ENCODE measurements at places on chromosomes 11 and 22.

DNA sequence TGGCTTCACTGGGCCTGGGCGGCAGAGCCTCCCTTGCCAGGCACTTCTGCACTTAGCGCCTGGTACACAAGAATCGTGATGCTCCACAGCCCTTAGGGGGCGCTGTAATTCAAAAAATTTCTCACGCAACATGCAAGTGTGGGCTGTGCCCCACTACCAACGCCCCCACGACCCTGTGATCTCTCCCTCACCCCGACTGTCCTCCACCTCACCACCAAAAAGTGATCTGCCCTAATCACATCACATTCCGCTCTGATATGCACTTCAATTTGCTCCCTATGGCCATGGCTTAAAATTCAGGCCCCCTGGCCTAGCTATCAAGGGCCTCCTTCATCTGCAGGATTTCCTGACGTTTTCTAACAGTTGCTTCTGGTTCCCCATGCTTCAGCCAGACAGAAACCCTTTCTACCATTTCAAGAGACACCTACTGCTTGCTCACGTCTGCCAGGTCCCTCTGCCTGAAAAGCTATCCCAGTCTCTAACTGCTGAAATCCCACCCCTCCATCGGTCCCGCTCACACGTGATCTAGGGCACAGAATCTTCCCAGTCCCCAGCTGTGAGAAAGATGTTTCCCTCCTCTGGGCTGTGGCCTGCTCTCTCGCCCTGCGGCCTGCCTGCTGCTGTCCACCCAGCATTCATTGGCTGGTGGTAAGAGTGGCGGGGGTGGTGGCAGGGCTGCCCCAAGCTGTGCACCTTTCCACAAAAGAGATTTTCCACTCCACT lies 27.9 kb upstream of the LRRC32 start:
- DNase-seq = no peak

GRCh38 chr11:75839851-75840250 lies 24.8 kb downstream of the UVRAG start:
- DNase-seq = no peak

- no peak for DNase-seq
These were observed 9.2 kb upstream of the PRSS23 start for GRCh38 chr11:86790867-86791849.

DNA sequence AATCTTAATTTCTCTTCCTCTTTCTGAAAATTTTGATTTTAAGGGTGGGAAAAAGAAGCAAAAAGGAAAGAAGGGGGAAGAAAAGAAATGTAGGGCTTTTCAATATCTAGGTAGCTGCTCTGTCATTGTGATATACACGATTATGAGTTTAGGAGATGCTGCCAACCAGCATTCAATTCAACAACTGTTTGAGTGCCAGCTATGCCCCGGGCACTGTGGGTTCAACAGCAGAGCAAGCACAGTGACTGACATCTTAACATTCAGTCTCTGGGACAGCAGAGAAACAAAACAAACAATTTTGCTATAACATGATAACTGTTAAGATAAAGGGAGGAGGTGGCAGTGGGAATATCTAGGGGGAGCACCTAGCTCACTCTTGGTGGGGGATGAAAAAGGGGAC lies 91.6 kb downstream of the DBX1 start:
- DNase-seq = no peak

DNA sequence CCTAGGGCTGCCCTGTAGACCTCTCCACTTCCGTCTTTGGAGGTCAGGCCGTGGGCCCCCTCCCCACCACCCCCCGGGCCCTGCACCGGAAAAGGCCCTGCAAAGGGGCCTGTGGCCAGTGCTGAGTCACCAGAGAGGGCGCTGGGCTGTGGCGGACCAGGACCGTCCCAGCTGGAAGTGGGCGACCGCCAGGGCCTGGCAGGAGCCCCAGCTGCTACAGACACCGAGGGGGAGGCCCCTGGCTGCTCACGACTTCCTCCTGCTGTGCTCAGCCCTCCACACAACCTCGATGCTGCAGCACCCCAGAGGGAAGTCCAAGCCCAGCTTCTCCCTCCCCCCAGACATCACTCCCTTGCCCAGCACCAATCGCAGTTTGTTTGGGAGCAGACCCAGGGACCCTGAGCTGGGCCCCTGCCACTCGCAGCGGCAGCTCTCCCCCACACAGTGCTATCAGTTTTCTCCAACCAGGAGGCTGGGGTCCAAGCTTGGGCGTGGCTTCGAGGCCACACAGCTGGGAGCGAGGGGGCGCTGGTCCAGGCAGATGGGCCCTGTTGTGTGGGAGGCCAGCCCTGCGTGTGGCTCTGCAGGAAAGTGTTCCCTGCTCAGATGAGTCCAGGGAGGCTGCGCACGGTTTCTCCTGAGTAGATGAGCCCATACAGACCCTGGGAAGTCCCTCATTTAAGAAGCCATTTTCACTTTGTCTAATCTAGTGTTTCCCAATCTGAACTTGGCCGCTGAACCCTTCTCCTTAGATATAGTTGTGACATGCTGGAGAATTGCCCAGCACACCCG lies 5.6 kb upstream of the SH3BP1 start:
- DNase-seq = no peak

GRCh38 chr11:69496631-69497220 lies 15.3 kb downstream of the LINC01488 start:
- no peak for DNase-seq

DNA sequence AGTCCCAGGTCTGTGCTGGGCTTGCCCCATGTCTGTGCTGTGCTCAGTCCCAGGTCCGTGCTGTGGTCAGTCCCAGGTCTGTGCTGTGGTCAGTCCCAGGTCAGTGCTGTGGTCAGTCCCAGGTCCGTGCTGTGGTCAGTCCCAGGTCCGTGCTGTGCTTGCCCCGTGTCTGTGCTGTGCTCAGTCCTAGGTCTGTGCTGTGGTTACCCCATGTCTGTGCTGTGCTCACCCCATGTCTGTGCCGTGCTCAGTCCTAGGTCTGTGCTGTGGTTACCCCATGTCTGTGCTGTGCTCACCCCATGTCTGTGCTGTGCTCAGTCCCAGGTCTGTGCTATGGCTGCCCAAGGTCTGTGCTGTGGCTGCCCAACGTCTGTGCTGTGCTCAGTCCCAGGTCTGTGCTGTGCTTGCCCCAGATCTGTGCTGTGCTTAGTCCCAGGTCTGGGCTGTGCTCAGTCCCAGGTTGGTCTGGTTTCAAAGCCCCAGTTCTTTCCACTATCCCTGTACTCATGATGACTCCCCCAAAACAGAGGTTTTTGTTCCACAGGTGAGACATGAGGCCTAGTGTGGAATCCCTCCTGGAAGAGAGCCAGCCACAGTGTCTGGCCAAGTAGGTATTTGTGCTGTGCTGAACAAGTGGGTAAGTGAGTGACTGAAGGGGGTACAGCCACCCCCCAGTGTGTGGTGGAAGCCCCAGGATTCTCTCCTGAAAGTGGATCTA lies 34.8 kb downstream of the IRAG1 start:
- DNase-seq = no peak

GRCh38 chr11:93099806-93100205 lies 98.0 kb downstream of the SLC36A4 start:
- no peak for DNase-seq

DNA sequence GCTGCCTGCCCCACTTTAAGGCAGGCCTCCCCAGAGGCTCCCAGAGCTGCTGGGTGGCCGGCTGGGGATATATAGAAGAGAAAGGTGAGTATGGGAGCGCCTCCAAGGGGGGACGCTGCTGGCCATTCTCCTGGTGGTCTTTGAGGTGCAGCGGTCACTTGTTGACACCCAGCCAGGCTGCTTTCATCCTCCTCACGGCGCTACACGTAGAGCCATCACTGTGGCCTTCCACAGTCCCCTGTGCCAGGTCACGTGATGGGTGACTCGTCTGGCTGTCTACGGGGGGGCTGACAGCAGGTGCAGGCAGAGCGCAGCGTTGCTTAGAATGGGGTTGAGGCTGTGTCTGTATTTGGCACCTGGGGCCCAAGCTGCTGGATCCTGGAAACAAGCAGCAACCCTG lies 1.9 kb downstream of the ACR start:
- no peak for DNase-seq

GRCh38 chr11:61654397-61654829 lies 25.8 kb upstream of the DAGLA start:
- DNase-seq = no peak

DNA sequence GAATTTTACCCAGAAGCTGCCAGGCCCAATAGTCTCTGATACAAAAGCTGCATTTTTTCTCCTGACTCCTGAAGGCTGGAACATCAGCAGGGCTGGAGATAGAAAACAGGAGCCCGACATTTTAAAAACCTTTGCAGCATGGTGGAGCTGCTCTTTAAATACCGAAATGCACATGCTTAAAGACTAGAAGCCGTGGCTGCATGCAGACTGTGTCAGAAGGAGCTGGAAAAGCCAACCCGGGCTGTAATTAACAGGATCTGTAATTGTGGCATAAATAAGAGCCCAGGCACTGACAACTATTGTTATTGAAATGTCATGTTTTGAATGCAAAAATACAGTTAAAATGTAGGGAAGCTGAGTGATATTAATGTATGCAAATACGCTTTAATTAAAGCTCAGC lies 304.9 kb upstream of the PLET1 start:
- DNase-seq = no peak

GRCh38 chr22:39806109-39806508 lies 87.5 kb downstream of the ENTHD1 start:
- no peak for DNase-seq

- DNase-seq = no peak
These were observed 110.4 kb downstream of the WNT11 start for GRCh38 chr11:76095891-76096290.

GRCh38 chr11:117410861-117411710 lies 83.4 kb downstream of the CEP164 start:
- DNase-seq = no peak

DNA sequence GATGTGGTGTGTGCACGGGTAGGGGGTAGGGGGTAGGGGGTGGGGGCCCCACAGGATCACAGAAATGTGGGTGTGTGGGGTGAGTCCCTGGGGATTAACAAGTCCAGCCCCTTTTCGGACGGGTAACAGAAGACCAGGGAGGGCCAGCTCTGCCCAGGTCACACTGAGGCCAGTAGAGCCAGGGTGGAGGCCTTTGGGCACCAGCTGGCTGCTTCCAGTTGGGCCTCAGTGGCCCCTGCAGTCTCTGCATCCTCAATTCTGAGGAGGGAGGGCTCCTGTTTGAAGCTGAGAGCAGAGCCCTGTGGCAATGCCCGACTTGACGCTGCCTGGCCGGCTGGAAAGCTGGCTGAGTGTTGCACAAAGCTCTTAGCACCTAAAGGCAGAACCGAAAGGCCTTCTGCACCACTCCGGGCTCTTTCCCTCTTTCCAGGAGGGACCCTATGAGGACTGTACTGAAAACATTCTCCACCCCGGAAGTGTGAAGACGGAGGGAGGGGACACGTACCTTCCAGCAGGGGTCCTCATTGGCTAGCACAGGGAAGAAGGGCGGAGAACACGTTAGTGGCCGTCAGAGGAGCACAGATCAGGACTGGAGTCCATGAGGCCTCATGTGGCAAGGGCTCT lies 120.4 kb downstream of the PHF21B start:
- DNase-seq = no peak

GRCh38 chr11:46967962-46968361 lies 31.4 kb downstream of the CSTPP1 start:
- DNase-seq = no peak

DNA sequence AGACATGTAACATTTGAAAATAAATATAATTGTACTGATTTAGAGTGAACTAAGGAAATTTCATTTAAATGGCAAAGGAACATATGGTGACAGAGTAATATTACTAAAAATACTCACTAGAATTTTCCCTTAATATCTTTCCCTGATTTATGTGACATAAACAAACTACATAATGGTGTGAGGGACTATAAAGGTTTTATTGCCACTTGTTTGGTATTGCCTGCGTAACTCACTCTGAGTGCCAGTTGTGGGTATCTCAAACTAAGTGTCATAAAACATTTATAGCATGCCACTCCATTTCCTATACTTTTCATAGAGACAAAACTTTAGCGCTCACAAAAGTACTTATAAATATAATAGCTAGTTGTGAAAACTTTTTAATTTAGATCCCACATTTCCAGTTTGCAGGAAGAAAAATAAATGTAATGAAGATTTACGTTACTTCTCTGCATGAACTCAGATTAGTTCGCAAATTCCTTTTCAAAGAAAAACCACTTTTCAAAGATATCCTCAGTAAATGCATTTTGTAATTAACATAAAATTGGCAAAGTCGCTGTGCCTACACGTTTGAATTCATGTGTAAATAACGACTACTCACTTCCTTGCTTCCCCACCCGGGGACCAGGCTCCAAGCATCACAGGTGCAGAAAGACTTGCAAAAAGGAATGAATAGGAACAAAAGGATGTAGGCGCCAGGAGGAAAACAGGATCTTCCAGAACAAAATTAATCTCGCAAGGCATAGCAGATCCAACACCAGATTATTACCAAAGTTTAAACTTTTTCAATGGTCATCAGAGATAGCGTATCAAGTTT lies 1.6 kb upstream of the QSER1 start:
- DNase-seq = no peak

GRCh38 chr22:36562261-36562835 lies 33.4 kb upstream of the EIF3D start:
- no peak for DNase-seq

- no peak for DNase-seq
These were observed 5.6 kb upstream of the ZBED4 start for GRCh38 chr22:49847751-49848689.

DNA sequence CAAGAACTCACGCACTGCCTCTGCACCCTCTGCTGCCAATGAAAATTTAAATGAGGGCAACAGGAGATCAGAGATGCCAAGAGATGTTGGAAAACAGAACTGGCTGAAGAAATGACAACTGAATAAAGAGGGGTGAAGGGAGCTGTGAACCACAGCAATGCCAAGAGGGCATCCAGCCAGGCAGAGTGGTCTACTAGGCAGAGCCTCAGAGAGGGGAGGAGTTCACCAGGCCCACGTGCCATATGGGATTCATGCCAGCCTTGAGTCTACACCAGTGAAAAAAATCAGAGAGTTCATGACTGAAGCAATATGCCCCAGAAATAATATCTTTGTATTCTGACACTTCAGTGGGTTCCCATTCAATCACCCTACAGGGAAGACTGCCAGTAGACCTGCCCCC lies 4.4 kb downstream of the APOL2 start:
- no peak for DNase-seq

DNA sequence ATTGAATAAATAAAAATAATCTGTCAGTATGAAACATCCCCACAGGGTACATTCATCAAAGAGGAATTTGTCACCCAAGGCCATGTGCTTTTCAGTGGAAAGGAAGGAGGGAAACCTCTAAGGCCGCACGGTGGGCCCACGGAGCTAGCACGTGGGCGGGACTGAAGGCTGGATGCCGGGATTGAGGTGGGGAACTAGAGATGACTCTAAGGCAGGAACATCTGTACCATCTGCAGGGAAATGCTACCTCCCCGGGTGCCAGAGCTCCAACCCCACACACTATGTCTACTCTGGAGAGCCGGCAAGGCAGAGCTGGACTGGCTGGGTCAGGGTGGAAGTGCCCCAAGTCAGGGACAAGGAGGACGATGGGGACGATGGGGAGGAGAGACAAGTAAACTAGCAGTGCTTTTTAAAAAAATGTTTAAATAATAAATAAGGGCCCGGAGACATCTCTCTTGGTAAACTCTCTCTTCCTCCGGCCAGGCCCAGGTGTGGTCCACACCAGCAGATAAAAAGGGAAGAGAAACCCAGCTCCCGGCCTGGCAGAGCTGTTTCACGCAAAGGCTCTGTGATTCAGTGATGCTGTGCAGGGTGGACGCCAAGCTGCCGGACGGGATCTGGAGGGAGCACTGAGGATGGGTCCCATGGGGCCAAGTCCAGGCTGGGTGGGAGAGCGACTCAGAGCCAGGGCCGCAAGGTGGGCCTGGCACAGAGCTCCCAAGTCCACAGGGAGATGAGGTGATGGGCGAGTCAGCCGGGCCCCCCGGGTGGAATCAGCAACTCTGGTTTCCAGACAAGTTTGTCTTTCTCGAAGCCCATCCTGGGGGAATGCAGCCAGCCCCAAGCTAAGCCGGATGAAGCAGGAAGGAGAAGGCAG lies 5.8 kb downstream of the LIF start:
- no peak for DNase-seq
